Activated CD4-positive, CD25-positive, alpha-beta regulatory T cell treated with anti-CD3 and anti-CD28 coated beads, Interleukin-2, amount 50 U/mL, for 16 hours (primary cell): ENCODE measurements at places on chromosomes 16 and 17.

- DNase-seq = no peak
These were observed 52.5 kb downstream of the LITAF start for GRCh38 chr16:11534262-11534661.

DNA sequence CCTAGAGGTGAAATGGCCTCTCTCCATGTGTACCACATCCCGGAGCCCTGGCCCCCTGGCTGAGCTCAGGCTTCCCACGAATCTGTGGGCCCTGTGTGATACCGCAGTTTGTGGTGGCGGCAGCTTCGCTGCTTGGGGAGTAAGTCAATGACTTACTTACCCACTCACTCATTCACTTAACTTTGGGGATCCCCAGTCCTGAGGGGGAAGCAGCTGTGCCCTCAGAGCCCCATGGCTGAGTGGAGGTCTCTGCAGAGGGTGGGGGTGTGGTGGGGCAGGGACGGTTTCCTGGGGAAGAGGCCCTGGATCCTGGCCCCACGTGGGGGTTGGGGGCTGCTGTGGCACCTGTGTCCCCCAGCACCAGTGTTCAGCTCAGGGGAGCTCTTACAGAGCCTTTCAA lies 13.2 kb downstream of the KCNJ12 start:
- DNase-seq = no peak

GRCh38 chr17:49886036-49886435 lies 38.2 kb upstream of the TAC4 start:
- DNase-seq = no peak

DNA sequence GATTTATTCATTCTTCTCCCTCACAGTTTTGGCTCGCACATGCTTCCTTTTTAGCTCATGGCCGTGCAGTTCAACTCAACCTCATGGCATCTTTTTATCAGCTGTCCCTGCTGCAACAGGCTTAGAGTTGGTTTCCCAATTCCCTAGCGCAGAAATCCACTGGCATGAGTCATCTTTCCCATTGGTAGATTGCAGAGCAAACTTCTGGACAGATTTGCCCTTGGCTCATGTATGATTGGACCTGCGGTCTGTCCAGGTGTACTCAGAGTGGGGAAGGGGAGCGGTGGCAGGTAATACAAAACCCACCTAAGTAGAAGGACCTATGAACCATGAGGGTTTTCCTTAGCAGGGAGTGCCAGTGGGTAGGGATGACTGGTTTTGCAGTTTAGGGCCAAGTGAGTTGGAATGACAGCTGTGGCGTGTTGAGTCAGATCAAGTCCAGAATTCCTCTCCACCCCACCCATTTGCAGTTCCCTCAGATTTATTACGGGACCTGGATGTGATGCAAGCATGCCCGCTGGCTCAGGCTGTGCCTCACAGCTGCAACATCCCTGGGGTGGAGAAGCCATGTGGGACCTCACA lies 584.7 kb downstream of the WWOX start:
- no peak for DNase-seq

DNA sequence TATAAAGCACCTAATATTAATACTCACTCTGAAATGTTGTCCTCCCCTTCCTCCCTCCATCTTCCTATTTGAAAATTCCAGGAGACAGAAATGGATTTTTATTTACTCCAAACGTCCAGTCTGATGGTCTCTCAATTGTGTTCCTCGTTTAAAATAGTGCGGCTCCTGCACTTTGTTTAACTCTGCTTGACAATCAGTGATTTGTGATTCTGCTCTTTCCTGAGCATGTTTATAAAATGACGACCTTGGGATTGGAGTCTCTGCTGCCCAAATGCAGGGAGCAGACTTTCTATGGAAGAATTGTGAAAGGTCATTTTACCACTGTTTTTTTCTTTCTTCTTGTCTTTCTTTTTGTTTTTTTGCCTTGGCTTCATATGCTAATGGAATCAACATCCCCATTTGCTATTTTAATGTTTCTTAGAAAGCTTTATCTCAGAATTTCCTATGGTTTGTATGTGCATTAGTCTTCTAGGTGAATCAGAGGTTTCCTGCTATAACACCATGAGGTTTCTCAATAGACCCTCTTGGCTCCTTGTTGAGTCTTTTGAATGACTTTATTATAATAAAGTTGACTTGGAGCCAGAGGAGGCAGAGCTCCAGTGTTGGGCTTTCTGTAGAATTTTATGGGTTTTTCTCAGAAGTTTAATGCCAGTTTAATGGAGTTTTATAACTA lies 376.5 kb downstream of the CDH11 start:
- no peak for DNase-seq

- DNase-seq = no peak
These were observed 460.6 kb downstream of the KCNJ2 start for GRCh38 chr17:70629902-70630301.

DNA sequence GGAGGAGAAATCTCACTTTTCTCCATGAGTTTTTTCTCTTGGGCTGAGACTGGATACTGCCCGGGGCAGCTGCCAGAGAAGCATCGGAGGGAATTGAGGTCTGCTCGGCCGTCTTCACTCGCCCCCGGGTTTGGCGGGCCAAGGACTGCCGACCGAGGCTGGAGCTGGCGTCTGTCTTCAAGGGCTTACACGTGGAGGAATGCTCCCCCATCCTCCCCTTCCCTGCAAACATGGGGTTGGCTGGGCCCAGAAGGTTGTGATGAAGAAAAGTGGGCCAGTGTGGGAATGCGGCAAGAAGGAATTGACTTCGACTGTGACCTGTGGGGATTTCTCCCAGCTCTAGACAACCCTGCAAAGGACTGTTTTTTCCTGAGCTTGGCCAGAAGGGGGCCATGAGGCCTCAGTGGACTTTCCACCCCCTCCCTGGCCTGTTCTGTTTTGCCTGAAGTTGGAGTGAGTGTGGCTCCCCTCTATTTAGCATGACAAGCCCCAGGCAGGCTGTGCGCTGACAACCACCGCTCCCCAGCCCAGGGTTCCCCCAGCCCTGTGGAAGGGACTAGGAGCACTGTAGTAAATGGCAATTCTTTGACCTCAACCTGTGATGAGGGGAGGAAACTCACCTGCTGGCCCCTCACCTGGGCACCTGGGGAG lies 19.1 kb downstream of the NGFR start:
- no peak for DNase-seq

- DNase-seq = no peak
These were observed 149.5 kb downstream of the TMEM132E start for GRCh38 chr17:34728771-34729310.
